ENCODE measurements at places on chromosomes 4 and X.

DNA sequence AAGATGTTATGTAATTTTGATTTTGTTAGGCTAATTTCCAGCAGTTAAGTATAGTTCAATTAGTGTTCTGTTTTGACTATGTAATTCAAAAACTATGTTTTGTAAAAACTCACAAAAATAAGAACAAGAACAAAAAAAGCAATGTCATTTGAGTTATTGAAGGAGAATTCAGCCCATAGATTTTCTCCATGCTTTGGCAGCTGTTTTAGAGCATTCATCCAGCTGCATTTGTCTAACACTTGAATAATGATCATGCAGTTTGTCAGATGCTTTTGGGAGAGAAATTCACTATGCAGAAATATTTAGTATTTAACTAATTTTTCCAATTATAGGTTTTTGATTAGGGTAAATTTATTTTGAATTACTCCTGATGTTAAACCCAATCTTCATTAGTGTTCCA, 14.2 kb downstream of the CPE start:
- no peak for DNase-seq

- DNase-seq, result no peak
Measured at GRCh38 chr4:26360864-26361263, 40.0 kb downstream of the RBPJ start.

DNA sequence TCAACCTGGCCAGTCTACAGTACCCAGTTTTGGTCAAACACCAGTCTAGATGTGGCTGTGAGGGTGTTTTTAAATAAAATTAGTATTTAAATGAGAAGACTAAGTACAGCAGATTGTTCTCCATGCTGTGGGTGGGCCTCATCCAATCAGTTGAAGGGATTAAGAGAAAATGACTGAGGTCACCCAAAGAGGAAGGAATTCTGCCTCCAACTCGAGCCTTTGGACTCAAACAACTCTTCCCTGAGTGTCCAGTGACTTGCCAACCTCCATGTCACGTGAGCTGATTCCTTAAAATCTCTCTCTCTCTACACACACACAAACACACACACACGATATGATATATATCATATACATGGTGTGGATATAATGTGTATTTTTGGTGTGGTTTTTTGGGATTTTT, 10.0 kb downstream of the TREX2 start:
- DNase-seq, result no peak

DNA sequence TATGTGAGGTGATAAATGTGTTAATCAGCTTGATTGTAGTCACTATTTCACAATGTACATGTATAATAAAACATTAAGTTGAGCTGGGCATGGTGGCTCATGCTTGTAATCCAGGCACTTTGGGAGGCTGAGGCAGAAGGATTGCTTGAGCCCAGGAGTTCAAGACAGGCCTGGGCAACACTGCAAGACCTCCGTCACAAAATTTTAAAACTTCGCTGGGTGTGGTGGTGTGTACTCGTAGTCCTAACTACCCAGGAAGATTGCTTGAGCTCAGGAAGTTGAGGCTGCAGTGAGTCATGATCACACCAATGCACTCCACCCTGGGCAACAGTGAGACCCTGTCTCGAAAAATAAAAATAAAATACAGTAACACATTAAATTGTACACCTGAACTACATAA, 20.1 kb downstream of the LYAR start:
- no peak for DNase-seq

GRCh38 chr4:15558561-15558960, 88.9 kb downstream of the CC2D2A start:
- DNase-seq, result no peak

GRCh38 chr4:177728361-177729152, 286.3 kb upstream of the AGA start:
- no peak for DNase-seq

GRCh38 chr4:69610484-69610883, 29.0 kb downstream of the UGT2A2 start:
- DNase-seq, result no peak

DNA sequence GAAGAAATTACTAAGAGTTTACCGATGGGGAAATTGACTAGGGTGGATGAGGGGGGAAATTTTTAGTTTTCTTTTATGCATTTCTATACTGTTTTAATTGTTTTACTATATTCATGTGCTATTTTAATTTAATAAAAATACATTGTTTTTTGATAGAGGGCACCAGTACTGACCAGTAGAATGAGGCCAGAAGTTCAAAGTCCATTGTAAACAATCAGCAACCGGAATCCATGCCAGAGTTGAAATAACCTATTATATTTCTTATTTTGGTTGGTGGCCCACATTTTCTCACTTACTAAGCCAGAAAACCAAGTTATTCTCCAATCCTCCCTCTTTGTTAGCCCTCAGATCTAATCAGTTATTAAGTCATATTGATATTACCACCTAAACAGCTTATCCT, 595.9 kb downstream of the SMARCA1 start:
- DNase-seq, result no peak

DNA sequence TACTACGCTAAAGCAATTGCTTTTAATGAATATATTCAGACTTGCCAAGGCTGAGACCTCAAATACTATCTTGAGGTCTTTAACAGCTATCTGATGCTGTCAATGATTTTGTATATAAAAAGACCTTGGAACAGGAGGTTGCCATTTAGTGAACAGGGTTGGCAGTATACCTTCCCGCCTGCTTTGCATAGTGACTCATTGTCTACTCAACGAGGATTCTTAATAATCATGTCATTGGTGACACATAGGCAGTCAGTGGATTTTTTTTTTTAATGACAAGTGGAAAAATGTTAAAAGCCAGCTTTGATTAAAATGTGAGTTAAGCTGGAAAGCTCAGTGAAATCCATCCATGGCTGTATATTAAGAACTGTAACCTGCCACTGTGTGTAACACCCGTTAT, 164.0 kb downstream of the ASMT start:
- no peak for DNase-seq

DNA sequence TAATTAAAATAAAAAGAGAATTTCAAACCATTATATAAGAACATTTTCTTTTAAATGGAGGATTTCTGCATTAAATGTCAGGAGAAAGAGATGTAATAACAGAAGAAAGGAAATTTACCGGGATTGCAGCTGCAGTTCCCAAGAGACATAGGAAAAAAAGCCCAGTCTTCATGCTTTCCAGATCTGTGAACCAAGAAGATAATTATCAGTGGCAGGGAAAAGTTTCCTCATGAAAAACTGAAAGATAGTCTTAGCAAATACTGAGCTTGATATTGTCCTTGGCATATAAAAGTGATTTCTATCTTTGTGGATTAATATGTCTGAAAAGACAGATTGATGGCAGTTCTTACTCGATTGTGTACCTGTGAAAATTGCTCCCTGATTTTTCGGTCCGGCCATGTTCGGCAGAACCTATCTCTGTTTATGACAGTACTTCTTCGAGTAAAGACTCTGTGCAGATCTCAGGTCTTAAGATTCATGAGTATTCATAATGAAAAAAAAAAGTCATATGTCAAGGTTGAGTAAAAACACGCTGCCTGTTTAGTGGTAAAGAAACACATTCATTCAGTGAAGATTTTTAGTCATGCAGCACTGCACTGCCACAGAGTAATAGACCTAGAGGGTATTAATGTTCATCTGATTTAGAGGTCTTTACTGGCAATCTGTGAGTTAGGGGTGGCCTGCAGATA, 29.6 kb downstream of the SPARCL1 start:
- no peak for DNase-seq

GRCh38 chr4:24112466-24112865, 222.6 kb upstream of the PPARGC1A start:
- DNase-seq, result no peak

GRCh38 chr4:116389139-116389538, 696.2 kb downstream of the TRAM1L1 start:
- no peak for DNase-seq

GRCh38 chr4:168560184-168561180, 63.6 kb downstream of the PALLD start:
- DNase-seq, result no peak

DNA sequence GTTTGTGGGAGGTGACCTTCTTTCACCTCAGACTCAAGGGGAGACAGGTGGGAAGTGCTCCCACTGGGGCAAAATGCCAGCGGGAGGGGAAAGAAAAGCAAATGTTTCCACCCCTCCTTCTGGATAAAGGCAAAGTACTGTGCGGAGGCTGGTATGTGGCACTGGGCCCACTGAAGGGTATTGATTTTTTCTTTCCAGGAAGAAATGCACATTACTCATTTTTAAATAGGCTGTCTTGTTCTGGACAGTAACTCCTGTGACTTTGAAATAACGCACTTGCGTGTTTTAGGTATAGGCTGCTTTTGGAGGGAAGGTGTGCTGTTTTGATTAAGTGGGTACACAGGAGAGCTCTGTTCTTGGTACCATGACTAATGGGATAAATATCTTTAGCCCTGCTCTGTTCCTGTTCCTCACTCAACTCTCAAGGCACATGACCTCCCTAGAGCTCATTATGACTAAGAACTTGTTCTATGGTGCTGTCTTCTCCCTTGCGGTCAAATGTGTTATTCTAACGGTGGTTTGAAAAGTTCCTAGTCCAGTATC, 40.7 kb upstream of the MBTPS2 start:
- DNase-seq, result no peak

DNA sequence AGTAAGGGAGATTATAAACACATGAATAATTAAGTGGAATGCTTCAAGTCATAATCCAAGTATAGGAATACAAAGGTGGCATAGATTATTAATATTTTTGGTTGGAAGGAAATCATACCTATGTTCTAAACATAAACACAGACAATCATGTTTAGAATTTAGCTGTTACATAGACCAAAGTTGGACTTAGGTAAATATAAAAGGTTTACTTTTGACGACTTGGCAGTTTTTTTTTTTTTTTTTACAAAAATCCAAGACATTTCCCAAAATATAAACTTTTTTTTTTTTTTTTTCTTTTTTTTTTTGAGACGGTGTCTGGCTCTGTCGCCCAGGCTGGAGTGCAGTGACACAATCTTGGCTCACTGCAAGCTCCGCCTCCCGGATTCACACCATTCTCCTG, 3.5 kb upstream of the N4BP2 start:
- DNase-seq, result no peak

- no peak for DNase-seq
Measured at GRCh38 chrX:102985192-102985591, 48.1 kb downstream of the RAB40AL start.

DNA sequence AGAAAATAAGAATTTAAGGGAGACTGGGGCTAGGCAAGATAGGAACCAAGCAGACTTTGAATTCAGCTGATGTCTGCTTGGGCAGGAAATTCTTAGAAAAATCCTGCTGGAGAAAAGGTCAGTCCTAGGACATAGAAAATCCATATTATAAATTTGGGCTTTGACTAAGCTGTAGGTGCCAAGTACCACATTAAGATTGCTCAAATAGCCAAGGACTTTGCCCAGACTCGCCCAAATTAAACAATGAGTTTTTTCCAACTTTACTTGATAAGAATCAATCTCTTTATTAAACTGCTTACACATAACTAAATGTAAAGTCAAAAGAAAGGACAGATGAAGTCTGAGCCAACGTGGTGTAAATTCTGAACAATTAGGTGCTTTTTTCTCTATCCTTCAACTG, 95.4 kb downstream of the FUNDC1 start:
- DNase-seq, result no peak

DNA sequence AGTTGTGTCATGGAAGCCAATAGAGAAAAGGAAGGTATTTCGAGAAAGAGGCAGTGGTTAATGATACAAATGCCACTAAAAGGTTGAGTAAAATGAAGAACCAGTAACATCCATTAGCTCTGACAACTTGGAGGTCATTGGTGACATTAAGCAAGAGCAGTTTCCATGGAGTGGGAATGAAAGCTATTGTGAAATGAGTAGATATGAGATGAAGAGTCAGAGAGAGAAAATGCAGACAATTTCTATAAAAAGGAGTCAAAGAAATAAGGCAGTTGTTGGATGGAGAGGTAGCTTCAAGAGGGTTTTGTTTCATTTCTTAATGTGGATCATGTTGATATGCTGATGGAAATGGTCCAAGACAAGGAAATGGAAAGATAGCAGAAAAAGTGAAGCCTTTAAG, 9.6 kb upstream of the AMTN start:
- no peak for DNase-seq

DNA sequence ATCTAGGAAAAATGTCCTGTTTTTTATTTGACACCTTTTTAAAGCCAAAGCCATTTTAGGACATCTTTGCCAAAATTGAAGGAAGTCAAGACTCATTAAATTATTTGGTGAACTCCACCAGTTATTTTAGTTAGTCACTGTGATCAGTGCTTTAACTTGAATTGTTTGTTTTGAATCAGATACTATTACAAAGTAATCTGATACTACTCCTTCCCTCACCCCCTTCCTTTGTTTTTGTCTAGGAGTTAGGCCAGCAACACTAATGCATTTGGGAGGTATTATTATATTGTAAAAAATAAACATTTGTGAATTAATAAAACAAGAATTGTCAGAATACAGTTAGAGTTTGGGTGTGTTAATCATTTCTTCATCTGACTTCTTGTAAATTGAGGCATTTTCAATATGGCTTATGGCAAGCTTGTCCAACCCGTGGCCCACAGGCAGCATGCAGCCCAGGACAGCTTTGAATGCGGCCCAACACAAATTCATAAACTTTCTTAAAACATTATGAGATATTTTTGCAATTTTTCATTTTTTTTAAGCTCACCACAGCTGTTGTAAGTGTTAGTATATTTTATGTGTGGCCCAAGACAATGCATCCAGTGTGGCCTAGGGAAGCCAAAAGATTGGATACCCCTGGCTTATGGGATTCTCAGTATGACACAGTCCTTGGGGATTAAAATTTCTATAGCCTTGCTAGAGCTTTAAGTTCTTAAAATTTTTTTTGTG, 182.2 kb downstream of the BMPR1B start:
- DNase-seq, result no peak

GRCh38 chr4:41575665-41576064, 37.7 kb downstream of the LIMCH1 start:
- DNase-seq, result no peak

DNA sequence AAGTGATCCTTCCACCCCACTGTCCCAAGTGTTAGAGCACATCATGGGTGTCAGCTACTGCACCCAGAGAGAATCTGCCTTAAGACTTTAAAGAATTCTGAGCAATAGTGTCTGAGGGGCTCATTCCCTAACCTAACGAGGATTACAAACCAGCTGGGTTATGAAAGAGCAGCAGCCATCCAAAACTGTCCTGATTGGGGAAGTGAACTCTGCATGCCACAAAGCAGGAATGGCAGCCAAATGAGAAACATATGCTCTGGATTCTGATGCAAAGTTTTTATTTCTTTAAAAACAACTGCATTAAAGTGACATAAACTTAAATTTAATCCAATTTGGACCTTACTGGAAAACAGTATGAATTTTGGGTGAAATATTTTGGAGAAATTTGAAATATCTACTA, 103.2 kb downstream of the ANXA3 start:
- DNase-seq, result no peak

DNA sequence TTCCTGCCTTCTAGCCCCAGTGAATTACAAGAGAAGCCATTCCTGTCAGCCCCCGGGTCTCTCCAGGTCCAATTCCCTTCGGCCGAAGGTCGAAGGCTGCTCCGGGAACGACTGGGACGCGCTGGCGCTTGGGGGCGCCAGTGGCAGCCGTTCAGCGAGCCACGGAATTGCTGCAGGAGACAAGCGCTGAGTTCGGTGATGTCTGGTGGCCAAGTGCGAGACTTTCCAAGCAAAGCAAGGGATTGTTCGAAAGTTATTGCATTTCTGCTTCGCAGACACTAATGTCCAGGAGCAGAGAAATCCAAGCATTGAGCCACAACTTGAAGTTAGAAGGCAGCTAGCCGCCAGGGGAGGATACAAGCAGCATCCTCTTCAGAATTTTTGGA, 1.1 kb upstream of the DKK2 start:
- no peak for DNase-seq

- DNase-seq, result no peak
Measured at GRCh38 chr4:79497001-79497400, 89.0 kb upstream of the GK2 start.
